NCI-H1930 (cell line): ENCODE measurements at places on chromosomes 7 and 10.

DNA sequence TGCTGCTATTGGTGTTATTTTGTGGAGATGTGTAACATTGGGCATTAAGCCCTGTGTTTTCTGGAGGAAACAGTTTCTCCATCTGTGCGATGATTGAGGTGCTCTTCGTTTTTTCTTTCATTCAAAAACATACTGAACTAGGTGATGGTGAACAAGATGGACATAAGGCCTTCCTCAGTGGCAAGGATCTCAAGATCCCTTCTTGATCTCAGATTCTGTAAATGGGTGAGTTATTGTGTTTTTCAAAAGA is 759 bp upstream of the ELAPOR2 start:
- no peak for DNase-seq

DNA sequence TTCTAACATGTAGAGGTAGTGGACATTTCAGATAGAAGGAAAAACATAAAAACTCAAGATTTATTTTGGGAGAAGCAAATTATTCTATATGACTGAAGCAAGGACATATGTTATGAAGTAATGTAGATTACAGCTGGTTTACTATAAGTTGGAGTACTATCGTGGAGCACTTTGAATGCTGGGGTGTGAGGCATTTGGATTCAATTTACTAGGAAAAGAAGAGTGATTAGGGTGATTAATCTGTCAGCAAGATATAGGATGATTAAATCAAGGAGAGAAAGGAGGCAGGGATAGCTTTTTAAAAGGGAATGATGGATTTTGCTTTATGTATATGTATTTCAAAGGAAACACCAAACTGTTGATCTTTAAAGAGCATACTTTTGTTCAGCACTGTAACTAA is 318.4 kb upstream of the KAT6B start:
- DNase-seq, result no peak

DNA sequence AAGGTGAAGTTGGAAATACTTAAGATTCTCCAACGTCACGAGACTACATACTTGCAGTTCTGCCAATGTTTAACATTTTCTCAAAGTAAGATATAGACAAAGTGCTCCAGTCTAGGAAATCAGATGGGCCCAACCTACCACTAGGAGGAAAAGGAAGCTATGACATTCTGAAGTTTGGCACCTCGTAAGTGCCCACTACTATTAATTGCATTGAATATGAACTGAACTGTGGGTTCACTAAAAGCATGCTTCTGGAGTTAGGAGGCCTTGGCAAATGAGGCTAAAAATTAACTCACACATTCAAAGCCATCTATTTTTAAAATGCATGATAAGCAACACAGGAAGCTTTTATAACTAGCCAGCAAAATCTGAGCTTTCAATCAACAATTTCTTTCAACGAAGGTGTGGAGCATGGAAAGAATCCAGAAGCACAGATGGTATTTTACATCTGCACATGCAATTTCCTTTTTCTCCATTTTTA is 149.7 kb downstream of the LRRTM3 start:
- no peak for DNase-seq

GRCh38 chr10:43145311-43145710 is 7.1 kb downstream of the CSGALNACT2 start:
- no peak for DNase-seq

DNA sequence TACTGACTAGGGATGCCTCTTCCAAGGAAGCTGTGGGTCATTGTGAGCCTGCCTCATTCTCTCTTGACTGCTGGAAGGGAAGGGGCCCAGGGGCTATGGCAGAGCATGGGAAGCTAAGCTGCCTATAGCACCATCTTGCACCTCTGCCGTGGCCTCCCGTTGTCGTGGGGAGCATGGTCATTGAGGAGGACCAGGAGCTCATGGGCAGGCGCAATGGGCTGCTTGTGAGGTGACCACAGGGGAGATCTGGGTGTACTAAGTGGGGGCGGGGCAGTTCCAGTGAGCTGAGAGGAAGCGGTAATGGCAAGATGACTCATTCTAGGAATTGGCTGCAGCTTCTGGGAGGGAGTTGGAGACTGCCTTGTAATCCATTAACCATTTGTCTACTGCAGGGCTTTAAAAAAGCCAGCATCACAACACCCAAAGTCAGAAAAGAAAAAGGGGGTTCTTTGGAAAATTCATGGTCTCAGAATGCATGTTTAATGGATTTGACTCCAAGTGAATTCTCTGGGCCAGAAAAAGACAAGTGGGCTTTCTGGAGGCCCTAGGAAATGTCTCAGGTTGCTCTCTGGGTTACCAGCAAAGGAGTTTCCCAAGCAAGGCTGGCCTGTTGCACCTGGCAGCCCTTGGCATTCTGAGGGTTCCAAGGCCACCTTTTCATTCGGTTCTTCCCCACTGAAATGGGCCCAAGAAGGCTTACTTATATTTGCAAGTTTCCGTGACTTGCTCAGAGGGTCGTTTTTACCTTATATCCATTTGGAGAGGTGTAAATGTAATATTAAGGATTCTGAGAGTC is 3.6 kb downstream of the DUSP5 start:
- DNase-seq, result no peak

DNA sequence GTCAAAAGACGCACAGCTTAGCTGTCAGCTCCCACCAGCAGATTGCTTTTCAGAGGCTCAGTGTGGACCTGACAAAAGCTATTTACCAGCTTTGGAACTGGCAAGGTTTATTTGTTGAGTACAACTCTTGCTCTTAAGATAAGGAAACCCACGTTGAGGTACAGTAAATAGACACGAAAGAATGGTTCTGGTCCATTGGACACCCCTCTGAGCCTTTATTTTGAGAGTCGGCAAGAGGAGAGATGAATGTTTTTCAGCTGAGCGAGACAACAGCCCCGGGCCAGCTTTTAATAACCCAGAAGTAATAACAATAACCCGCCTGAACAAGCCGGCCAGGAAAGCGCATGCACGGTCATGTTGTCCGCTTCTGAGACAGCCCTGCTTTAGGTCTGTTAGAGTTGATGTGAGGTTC is 49.0 kb downstream of the WNT2 start:
- no peak for DNase-seq
